ENCODE measurements at places on chromosomes 6 and 20.

- DNase-seq: no peak
Observed at GRCh38 chr20:47862574-47863240, 77.4 kb upstream of the SULF2 start.

DNA sequence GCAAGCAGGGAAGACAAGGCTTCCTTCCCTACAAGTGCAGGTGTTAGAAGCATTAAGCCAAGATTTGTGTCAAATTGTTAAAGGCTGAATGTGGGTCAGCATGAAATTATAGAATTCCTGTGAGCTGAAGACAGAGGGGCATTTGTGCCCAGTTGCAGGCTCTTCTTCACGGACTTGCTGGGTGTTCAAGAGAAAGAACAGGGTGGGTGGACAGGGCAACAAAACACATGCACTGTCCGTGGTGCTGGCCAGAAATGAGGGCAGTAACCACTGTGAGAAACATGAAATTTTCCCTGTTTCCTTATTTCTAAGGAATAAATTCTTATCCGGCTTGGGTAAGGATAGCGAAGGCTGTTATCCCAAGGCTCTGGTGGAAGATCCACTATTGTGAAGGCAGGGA is 579.5 kb upstream of the HTR1E start:
- DNase-seq: no peak

- no peak for DNase-seq
Observed at GRCh38 chr6:16903470-16903869, 142.2 kb upstream of the ATXN1 start.

DNA sequence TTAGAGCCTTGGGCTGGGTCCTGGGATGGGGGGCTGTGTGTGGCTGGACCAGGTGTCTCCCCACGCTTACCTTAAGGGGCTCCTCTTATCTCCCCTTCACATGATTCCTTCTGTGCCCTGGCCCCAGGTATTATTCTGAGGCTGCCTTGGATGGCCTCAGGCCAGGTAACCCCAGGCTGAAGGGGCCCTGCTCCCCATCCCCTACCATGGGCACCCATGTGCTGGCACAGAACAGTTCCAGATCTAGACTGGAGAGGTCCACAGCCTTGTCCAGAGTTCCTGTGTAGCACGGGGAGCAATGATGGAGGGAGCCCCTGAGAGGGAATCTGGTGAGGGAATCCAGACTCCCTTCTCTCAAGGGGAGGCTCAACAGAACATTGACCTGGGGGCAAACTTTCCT is 32.1 kb downstream of the MOCS1 start:
- no peak for DNase-seq

GRCh38 chr6:158818581-158819212 is 471 bp downstream of the EZR start:
- DNase-seq: peak; percentile 37

Measured in stimulated activated CD8-positive, alpha-beta memory T cell treated with anti-CD3 and anti-CD28 coated beads, Interleukin-7, amount 100 ng/mL, for 1 hour (primary cell).